ENCODE measurements at places on chromosomes 3 and 15.

- DNase-seq, result no peak
Measured at GRCh38 chr3:18883571-18883970, 264.7 kb upstream of the KCNH8 start.

- no peak for DNase-seq
Measured at GRCh38 chr3:164479978-164480377, 598.3 kb downstream of the SI start.

DNA sequence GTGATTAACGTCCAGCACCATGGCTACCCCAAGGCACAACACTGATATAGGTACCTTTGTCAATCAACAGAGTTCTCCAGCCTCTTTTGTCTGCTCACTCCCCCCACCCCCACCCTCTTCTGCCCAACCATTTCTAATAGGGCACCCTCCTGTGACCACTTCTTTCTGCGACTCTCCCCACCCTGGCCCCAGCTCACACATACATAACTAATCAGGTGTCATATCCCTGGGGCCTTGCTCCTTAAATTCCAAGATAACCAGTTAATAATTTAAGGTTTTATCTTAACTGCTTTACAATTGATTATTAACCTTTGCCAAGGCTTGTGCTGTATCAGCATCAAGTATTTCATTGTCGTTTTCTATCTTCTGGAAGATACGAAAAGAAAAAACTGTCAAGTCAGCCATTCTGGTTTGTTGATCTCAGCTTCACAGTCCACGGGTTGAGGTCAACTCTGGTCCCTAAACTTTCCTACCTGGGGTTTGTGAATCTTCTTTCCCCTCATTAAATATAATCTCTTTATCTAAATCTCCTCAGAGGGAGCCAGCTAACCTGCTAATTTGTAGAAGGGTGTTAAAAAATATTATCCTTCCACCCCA is 27.3 kb upstream of the SLC28A2 start:
- DNase-seq, result no peak

DNA sequence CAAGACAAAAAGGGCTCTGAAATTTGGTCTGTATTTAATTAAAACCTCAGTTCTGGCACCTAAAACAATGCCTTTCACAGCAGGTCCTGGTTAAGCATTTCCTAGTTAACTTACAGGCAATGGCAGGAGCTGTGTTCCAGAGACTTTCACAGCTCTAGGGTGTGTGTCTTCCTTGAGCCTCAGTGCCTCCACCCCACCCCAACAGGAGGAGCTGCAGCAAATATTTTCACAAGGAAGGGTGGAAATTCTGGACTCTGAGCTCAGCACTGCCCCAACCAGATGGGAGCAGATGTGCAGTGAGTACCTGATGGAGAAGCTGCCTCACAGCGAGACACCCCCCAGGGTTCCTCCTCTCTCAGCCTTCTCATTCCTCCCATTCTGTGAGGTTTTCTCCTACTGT is 106.3 kb upstream of the SPATA12 start:
- DNase-seq, result no peak

GRCh38 chr3:132265028-132265427 is 52.2 kb upstream of the ACP3 start:
- DNase-seq, result no peak

GRCh38 chr3:102136183-102136582 is 286.9 kb downstream of the NFKBIZ start:
- DNase-seq, result no peak

GRCh38 chr15:69081310-69082004 is 67.0 kb downstream of the NOX5 start:
- no peak for DNase-seq

DNA sequence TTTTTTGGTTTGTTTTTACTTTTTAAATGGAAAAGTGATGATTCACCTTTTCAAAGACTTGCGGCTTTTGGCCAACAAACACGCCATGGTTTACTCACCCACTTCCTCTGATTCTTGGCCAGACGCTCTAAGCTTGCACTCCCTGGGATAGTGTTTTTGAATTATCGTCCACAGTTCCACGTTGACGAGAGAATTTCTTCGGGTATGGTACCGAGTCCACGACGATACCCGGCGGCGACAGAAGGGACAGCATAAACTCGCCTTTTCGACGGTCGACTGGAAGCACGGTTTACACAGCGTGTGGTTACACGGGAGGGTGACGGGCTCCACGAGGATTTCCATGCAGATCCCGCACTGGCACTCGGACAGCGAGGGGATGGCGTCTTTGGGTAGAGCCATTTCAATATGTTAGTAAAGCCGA is 783 bp downstream of the RNF168 start:
- peak; percentile 80 for DNase-seq

DNA sequence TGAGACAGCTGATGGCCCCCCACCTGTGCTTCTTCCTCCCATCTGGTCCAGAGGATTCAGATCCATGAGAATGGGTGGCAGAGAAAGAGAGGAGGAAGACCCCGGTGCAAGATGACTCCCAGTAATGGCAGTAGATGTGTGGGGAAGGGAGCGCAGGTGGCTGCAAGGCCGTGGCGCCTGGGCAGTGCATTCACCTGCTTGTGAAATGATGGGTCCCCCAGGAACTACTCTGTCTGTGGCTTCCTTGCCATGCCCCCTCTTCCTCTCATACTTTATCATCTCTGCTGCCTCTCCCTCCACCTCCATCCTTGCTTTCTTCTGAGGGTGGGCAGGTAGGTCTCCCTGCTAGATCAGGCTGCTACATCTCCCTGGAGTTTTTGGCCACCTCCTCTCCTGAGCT is 23.3 kb downstream of the ZNF710 start:
- DNase-seq, result no peak

DNA sequence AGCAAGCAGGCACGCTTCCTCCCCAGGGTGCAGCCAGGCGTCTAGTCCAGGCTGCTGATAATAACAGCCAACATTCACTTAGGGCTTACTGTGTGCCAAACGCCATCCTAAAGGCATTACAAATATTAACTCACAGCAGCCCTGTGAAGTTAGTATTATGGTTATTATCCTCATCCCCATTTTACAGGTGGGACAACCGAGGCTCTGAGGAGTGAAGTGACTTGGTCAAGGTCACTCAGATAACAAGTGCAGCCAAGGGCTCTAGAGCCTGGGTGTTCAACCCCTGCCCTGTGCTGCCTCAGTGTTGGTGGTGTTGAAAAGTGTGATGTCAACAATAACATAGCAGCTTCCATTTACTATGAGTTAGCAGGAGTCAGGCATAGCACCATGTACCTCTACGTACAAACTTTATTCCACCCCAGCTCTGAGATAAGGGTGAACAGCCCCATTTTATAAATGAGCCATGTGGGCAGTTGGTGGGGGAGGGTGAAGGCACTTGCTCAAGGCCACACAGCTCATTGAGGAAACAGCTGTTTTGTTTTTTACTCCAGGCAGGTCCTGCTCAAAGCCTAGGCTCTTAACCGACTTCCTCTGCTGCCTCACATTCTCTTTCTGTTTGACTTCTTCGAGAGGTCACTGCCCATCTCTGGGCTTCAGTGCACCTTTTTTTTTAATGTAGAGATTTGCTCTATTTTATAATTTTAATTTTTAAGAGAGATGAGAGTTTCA is 24.0 kb upstream of the TRH start:
- DNase-seq, result no peak

DNA sequence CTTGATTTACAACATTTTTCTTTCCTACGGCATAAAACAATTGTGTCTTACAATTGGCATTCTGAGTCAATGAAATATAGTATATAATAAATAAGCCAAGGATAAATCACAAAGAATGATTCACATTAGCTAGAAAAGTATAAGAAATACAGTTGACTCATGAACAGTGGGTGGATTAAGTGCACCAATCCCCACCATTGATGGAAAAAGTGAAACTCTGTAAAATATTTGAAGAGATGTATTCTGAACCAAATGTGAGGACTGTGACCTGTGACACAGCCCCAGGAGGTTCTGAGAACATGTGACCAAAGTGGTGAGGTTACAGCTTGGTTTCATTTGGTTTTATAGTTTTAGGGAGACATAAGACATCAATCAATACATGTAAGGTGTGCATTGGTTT is 227.5 kb downstream of the ALCAM start:
- no peak for DNase-seq

DNA sequence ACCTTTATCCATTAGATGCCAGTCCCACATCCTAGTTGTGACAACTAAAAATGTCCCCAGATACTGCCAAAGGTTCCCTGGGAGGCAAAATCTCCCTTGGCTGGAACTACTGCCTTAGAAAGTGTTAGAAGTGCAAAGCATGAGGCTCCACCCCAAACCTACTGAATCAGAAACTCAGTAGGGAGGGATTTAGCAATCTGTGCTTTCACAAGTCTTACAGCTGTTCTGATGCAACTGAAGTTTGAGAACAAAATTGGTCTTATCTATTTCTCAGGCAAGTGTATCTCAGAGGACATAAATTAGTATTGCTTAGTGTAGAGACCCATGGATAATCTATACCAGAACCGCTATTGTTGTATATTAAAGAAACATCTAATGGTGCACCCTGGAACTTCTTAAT is 70.2 kb downstream of the CLDN1 start:
- DNase-seq, result no peak

DNA sequence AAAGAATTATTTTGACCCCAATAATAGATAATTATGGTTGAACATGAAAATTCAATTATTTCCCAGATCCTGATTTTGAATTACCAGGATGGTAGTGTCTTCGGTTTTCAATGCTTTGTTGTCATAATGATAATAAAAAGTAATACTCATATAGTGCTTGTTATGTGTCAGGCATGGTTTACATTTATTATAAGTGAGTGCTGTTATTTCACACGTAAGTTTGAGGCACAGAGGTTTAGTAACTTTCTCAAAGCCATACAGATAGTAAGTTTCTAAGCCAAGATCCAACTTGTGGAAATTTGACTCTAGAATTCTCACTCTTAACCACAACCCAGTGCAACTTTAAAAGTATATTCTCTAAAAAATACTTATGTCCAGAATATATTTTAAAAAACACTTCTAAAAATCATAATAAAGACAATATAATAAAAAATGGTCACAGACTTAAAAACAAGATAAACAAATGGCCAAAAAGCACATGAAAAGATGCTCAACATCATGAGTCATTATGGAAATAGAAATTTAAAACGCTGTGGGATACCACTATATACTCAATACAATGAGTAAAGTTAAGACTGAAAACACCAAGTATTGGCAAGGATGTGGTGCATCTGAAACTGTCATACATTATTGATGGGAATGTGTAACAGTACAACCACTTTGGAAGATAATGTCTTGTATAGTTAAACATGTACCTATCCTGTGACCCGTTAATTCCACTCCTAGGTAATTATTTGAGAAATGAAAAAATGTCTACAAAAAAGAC is 45.2 kb downstream of the SPRED1 start:
- no peak for DNase-seq

DNA sequence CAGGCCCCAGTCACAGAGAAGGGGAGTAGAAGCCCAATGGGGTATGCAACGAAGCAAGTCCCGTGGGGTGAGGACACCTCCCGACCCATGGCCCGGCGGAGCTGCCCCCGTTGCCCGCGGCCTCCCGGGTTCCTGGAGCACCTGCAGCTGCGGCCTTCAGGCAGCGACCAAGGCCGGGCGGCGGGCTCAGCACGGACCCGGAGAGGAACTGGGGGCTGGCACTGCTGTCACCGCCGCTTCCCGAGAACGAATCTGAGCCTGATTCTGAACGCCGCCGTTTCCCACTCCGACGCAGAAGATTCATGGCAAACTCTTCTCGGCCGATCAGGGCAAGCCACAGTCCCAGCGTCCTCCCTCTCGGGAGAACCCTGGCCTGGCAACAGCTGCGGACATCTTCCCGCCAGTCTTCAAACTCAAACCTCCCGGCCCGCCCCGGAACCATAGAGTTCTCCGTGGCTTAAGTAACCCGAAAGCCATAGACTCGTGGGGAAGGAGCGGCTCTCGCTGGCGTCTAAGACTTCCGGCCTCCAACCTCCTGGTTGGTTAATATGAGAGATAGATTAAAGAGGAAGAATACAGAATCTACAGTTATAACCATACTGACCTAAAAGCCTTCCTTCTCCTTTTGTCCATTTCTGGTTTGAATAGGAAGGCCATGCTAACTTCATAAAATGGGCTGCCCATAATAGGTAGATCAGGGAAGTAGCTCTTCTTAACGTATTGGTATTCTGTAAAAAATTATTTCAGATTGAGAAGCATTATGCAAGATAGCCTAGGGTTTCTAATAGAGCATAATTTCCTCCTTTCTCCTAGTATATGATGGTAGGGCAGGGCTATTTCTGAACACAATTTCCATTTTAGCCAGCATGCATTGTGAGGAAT is at the start of gene POLQ:
Gene POLQ, minus strand, starts transcription at position 415 of the 882 bp plus-strand sequence. Its CDS starts 111 bp downstream, at position 304.
- DNase-seq, result peak; percentile 90

GRCh38 chr3:46664188-46664970 is 29.1 kb downstream of the ALS2CL start:
- peak; percentile 36 for DNase-seq

GRCh38 chr15:80490431-80490990 is 86.3 kb downstream of the ARNT2 start:
- no peak for DNase-seq

- no peak for DNase-seq
Measured at GRCh38 chr15:45399381-45400212, 21.3 kb upstream of the GATM start.

DNA sequence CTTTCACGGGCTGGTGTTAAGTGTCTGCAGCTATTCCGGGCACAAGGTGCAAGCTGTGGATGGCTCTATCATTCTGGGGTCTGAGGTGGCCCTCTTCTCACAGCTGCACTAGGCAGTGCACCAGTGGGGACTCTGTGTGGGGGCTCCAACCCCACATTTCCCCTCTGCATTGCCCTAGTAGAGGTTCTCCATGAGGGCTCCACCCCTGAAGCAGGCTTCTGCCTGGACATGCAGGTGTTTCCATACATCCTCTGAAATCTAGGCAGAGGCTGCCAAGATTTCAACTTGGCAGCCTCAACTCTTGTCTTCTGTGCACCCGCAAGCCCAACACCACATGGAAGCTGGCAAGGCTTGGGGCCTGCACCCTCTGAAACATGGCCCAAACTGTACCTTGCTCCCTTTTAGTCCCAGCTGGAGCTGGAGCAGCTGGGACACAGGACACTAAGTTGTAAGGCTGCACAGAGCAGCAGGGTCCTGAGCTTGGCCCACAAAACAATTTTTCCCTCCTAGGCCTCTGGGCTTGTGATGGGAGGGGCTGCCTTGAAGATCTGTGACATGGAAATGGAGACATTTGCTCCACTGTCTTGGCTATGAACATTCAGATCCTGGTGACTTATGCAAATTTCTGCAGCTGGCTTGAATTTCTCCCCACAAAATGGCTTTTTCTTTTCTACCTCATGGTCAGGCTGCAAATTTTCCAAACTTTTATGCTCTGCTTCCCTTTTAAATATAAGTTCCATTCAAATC is 6.0 kb upstream of the RPL39L start:
- no peak for DNase-seq

DNA sequence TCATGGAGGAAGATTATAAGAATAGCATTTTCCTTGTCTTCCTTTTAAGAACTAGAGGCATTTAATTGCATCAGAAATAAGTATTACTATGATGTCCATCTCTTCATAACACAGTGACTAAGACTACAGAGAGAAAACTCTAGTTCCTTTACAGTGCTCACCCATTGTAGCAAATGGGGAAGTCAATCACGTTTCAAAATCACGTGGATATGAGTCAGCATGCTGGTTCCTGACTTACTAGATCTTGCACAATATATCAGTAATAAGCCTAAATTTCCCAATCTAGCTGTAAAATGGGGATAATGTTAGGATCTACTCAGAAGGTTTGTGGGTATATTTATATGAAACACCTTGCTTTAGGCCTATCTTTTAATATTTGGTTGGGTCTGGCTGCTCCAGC is 254.8 kb upstream of the EOMES start:
- no peak for DNase-seq

GRCh38 chr3:99885085-99885484 is 67.4 kb downstream of the CMSS1 start:
- no peak for DNase-seq
